B cell (primary cell): ENCODE measurements at places on chromosomes 6 and 20.

GRCh38 chr20:44006578-44006977, 91.9 kb downstream of the TOX2 start:
- no peak overlapping the region for H3K27ac ChIP-seq
- H3K4me3 ChIP-seq: no peak overlapping the region
- no peaks in the 10 kb centered on the region for H3K36me3 ChIP-seq

DNA sequence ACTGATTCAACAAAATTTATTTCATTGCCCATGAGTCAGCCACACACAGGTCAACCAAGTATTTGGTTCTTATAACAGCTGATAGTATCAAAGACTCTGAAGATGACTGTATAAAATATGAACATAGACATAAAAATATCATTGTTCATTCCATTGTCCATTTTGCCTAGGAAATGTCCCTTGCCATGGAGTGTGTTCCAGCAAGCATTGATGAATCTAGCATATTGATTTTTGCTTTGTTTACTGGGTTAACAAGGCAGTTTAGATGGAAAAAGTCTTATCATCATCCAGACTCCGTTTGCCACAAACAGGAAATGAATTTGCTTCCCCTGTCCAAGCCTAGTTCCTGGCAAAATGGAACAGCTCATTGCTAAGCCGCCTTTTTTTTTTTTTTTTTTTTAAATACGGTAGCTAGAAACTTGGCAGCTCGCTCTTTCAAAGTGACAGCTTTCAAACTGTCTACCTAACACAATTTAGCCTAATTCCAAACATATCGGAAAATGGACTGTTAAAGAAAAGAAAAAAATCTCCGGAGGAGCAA, 7.5 kb downstream of the F13A1 start:
- H3K27ac ChIP-seq: no peak overlapping the region
- peaks cover 13% of the 10 kb centered on the region for H3K27me3 ChIP-seq
- H3K4me3 ChIP-seq: no peak overlapping the region
- no peak for DNase-seq
- H3K4me1 ChIP-seq: peaks cover 4% of the 10 kb centered on the region

- no peaks in the 10 kb centered on the region for H3K27me3 ChIP-seq
- no peak overlapping the region for H3K27ac ChIP-seq
- no peak for DNase-seq
- no peaks in the 10 kb centered on the region for H3K36me3 ChIP-seq
- H3K4me3 ChIP-seq: no peak overlapping the region
Measured at GRCh38 chr6:72894091-72894490, 272.2 kb downstream of the KCNQ5 start.

- H3K36me3 ChIP-seq: no peaks in the 10 kb centered on the region
- no peak overlapping the region for H3K27ac ChIP-seq
- H3K4me3 ChIP-seq: no peak overlapping the region
- no peak for DNase-seq
Measured at GRCh38 chr20:21702553-21703470, 2.7 kb upstream of the PAX1 start.

DNA sequence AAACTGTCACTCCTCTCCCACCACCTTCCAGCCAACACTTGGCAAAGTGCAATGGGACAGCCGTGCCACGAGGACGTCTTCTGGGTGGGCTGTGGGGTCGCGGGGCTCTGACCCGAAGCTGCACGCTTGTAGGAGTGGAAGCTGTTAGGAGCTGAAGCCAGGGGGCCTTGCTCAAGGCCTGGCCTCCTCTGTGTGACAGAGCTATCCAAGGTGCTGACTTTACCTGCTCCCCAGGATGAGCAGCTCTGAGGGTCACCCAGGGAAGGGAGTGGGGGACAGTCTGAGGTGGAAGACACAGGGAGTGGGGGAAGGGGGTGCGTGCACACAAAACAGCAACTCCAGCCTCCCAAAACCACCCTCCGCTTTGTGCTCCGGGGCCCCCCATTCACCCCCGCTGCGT, 17.5 kb upstream of the CHRNA4 start:
- H3K27me3 ChIP-seq: no peaks in the 10 kb centered on the region
- H3K4me1 ChIP-seq: no peaks in the 10 kb centered on the region
- no peaks in the 10 kb centered on the region for H3K36me3 ChIP-seq
- no peak for DNase-seq
- no peak overlapping the region for H3K27ac ChIP-seq

- H3K27me3 ChIP-seq: no peaks in the 10 kb centered on the region
- no peak for DNase-seq
- H3K4me1 ChIP-seq: peaks cover 45% of the 10 kb centered on the region
Measured at GRCh38 chr6:15344831-15345230, 99.0 kb downstream of the JARID2 start.

DNA sequence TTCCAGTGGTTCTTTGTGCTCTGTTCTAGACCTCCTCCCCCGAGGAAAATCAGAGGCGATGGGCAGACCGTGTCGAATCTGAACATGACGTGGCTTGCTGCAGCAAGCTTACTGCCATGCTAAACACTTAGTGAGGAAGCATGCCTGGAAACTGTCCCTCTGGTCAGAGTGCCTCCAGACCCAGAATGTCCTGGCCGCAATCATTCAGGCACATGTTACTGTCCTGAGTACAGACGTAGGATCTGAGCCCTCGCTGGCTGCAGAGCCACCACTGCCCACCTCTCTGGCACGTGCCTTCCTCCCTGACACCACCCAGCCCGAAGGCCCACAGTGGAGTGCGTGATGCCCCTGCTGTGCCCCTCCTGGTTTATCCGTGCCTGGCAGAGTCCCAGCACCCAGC, 163.6 kb downstream of the SYNDIG1 start:
- H3K4me3 ChIP-seq: no peak overlapping the region
- no peaks in the 10 kb centered on the region for H3K4me1 ChIP-seq
- H3K27me3 ChIP-seq: no peaks in the 10 kb centered on the region

- no peaks in the 10 kb centered on the region for H3K36me3 ChIP-seq
- DNase-seq: no peak
- no peak overlapping the region for H3K27ac ChIP-seq
- no peaks in the 10 kb centered on the region for H3K27me3 ChIP-seq
Measured at GRCh38 chr6:53864781-53865180, 70.0 kb downstream of the LRRC1 start.

GRCh38 chr6:131787766-131788712, 19.8 kb upstream of the ENPP1 start:
- no peaks in the 10 kb centered on the region for H3K27me3 ChIP-seq
- DNase-seq: no peak
- H3K27ac ChIP-seq: no peak overlapping the region
- H3K4me1 ChIP-seq: no peaks in the 10 kb centered on the region

DNA sequence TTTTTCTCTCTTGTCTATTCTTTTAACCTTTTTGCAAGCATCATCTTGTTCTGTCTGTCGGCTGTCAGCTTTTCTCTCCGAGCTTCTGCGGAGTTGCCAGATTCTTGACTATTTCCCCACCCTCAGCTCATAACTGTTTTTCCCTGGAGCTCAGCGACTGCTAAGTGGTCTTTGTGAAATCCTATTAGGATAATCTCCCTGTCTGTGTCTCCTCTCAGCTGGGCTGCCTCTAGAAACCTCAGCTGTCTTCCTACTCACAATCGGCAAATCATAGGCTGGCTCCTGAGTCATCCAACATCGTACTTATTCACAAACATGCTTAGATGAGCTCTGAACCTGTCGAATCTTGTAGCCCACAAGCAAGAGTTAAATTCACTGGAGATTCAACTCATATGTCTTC, 332.3 kb downstream of the PTPRT start:
- no peak overlapping the region for H3K4me3 ChIP-seq
- H3K27me3 ChIP-seq: no peaks in the 10 kb centered on the region
- no peaks in the 10 kb centered on the region for H3K36me3 ChIP-seq

GRCh38 chr20:62739581-62740285, 31.1 kb downstream of the NTSR1 start:
- H3K4me1 ChIP-seq: peaks cover 37% of the 10 kb centered on the region
- peak; percentile 24 for DNase-seq
- peak overlapping the region; percentile 26 for H3K4me3 ChIP-seq
- no peaks in the 10 kb centered on the region for H3K36me3 ChIP-seq

- H3K27me3 ChIP-seq: no peaks in the 10 kb centered on the region
- H3K27ac ChIP-seq: no peak overlapping the region
- no peaks in the 10 kb centered on the region for H3K36me3 ChIP-seq
- no peaks in the 10 kb centered on the region for H3K4me1 ChIP-seq
- no peak overlapping the region for H3K4me3 ChIP-seq
Measured at GRCh38 chr6:71967436-71967835, 81.1 kb downstream of the RIMS1 start.

GRCh38 chr6:161091972-161092701, 100.6 kb downstream of the MAP3K4 start:
- no peak for DNase-seq
- no peaks in the 10 kb centered on the region for H3K4me1 ChIP-seq
- no peaks in the 10 kb centered on the region for H3K27me3 ChIP-seq
- no peak overlapping the region for H3K4me3 ChIP-seq
- H3K27ac ChIP-seq: no peak overlapping the region
- H3K36me3 ChIP-seq: peaks cover 16% of the 10 kb centered on the region

GRCh38 chr6:162069995-162070394, 657.6 kb downstream of the PRKN start:
- no peak overlapping the region for H3K4me3 ChIP-seq
- no peaks in the 10 kb centered on the region for H3K4me1 ChIP-seq
- no peaks in the 10 kb centered on the region for H3K27me3 ChIP-seq
- DNase-seq: no peak
- no peaks in the 10 kb centered on the region for H3K36me3 ChIP-seq

DNA sequence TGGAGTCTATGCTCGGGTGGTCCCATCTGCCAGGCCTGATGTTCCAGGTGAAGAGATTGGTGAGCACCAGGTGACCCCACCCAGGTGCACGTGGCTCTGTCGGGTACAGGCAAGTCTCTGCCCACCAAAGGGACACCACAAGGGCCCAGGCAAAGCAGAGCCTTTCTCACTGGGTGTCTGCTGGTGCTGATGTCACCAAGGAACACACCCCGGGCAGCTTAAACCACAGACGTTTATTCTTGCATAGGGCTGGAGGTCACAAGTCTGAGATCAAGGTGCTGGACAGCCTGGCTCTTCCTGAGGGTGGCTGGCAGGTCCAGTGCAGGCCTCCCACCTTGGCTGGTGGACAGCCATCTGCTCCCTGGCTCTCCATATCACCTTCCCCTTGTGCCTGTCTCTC, 100.7 kb upstream of the CD93 start:
- H3K4me3 ChIP-seq: no peak overlapping the region
- DNase-seq: no peak
- no peaks in the 10 kb centered on the region for H3K4me1 ChIP-seq
- no peaks in the 10 kb centered on the region for H3K36me3 ChIP-seq
- peaks cover 3% of the 10 kb centered on the region for H3K27me3 ChIP-seq

GRCh38 chr6:68328156-68328555, 306.9 kb upstream of the ADGRB3 start:
- no peaks in the 10 kb centered on the region for H3K4me1 ChIP-seq
- no peak for DNase-seq
- no peak overlapping the region for H3K27ac ChIP-seq
- H3K27me3 ChIP-seq: no peaks in the 10 kb centered on the region

- H3K4me1 ChIP-seq: peaks cover 15% of the 10 kb centered on the region
- H3K4me3 ChIP-seq: no peak overlapping the region
- DNase-seq: no peak
- H3K27ac ChIP-seq: no peak overlapping the region
Measured at GRCh38 chr20:36544134-36545018, 3.1 kb downstream of the MYL9 start.

DNA sequence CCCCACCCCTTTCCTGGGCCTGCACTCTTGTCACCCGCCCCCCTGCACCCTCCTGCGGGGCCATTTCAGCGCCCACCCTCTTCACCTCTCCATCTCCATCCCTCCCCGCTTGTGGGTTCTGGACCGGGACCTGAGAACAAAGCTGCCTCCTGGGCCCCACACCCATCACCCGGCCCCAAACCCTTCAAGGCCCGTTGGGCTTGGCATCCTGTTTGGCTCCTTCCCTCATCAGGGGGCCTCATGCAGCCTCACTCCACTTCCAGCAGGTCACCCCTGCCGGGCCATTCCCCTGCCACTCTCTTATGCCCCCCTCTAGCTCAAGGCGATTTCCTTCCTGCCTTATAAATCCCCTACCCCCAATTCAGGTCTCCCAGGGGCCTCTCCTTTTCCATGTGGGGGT, 67.4 kb downstream of the SRC start:
- no peak for DNase-seq
- H3K36me3 ChIP-seq: no peaks in the 10 kb centered on the region

- H3K4me3 ChIP-seq: no peak overlapping the region
- no peak for DNase-seq
- H3K4me1 ChIP-seq: peaks cover 10% of the 10 kb centered on the region
- no peaks in the 10 kb centered on the region for H3K27me3 ChIP-seq
- H3K36me3 ChIP-seq: no peaks in the 10 kb centered on the region
Measured at GRCh38 chr6:30806581-30807183, 62.3 kb upstream of the IER3 start.

- H3K27ac ChIP-seq: no peak overlapping the region
- H3K36me3 ChIP-seq: no peaks in the 10 kb centered on the region
- H3K27me3 ChIP-seq: peaks cover 3% of the 10 kb centered on the region
- peak; percentile 80 for DNase-seq
Measured at GRCh38 chr6:13908955-13909381, 15.8 kb upstream of the RNF182 start.

DNA sequence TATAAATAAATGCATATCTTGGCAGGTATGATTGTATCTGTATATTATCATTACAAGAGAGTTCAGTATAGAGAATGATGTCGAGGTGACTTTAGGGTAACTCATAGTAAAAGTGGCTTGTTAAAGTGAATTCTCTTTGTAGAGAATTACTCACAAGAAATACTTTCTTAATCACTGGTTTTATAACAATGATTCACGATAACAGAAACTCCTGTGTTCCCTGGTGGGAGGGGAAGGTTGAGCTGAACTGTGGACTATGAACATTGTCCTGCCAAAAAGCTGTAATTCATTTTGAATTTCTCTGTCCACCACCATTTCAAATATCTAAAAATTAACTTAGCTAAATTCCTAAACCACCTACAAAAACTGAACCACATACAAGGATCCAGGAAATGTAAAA, 7.7 kb downstream of the TPMT start:
- no peak for DNase-seq
- H3K36me3 ChIP-seq: peaks cover 15% of the 10 kb centered on the region
- H3K27ac ChIP-seq: no peak overlapping the region
- H3K4me1 ChIP-seq: no peaks in the 10 kb centered on the region
- no peaks in the 10 kb centered on the region for H3K27me3 ChIP-seq

- no peak overlapping the region for H3K4me3 ChIP-seq
- peaks cover 6% of the 10 kb centered on the region for H3K36me3 ChIP-seq
- peaks cover 49% of the 10 kb centered on the region for H3K4me1 ChIP-seq
- no peaks in the 10 kb centered on the region for H3K27me3 ChIP-seq
- DNase-seq: no peak
Measured at GRCh38 chr6:150719099-150719766, 119.5 kb downstream of the PLEKHG1 start.

DNA sequence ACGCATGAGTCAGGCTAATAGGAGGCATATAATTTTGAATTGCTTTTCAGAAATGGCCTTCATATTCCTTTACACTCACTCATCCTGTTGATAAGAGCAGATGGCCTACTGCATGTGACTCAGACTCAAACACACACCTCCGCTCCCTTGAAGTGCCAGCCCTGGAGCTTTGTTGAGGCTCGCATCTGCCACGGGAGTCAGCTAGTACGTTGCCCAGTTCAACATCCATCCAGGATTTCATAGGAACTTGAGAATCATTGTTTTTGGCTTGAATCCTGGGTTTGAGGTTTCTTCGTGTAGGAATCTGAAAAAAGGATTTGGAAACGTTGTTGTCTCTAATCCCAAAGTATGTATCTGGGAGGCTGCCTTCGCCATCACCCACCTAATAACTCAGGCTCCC, 87.4 kb upstream of the JAG1 start:
- H3K4me3 ChIP-seq: no peak overlapping the region
- no peaks in the 10 kb centered on the region for H3K27me3 ChIP-seq
- H3K27ac ChIP-seq: no peak overlapping the region
- no peaks in the 10 kb centered on the region for H3K36me3 ChIP-seq
